ENCODE measurements at places on chromosomes 2 and 18. TPM values are rescaled to one million over a fixed set of nuclear protein-coding genes. Genes with fewer than 3 reads are reported as not detected.

DNA sequence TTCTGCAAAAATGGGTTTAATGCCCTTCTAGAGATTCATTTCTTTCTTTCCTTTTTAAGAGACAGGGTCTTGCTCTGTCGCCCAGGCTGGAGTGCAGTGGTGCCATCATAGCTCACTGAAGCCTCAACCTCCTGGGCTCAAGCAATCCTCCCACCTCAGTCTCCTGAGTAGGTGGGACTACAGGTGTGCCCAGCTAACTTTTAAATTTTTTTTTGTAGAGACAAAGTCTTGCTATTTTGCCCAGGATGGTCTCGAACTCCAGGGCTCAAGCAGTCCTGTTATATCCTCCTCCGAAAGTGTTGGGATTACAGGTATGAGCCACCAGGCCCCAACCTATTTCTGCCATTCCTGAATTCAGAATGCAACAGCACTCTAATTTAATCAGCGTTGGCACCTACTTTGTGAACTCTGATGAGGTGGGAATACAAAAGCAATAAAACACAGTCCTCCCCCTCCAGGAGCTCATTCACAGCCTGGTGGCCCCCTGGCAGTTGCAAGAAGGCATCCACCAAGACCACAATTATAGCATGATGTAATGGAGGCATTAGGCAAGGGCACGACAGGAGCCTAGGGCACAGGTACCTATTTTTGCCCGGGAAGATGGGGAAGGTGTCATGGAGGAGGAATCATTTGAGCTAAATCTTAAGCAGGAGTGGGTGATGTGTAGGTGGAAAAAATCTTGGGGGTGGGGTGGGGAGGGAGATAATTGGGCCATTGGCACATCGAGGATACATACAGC is 5.1 kb downstream of the RHOB start:
- no peak for DNase-seq

The PLGLB1 gene
- 7.4 TPM for polyA plus RNA-seq

The NT5DC4 gene
- polyA plus RNA-seq: not detected

- DNase-seq: no peak
Measured at GRCh38 chr18:74595431-74595830, 2.2 kb upstream of the ZNF407 start.

DNA sequence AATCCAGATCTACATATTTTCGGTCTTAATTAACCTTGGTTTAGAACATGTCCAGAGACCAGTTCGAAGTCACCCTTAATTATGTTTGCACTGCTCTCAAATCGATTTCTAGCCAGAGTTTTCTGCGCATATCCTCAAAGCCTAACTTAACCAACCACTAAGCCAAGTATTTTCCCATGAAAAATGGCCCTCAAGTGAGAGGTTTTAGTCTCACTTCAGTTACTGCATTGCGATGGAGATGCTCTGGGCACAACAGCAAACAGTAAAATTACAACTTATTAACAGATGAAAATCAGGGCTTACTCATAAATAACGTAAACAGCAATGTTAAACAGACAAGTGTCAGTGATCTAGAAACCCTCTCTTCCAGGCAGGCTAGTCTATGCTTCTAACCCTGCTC is 4.5 kb downstream of the RTN4 start:
- no peak for DNase-seq

All from muscle of arm (tissue), 14 donors.